ENCODE measurements at places on chromosomes 5 and 9.

DNA sequence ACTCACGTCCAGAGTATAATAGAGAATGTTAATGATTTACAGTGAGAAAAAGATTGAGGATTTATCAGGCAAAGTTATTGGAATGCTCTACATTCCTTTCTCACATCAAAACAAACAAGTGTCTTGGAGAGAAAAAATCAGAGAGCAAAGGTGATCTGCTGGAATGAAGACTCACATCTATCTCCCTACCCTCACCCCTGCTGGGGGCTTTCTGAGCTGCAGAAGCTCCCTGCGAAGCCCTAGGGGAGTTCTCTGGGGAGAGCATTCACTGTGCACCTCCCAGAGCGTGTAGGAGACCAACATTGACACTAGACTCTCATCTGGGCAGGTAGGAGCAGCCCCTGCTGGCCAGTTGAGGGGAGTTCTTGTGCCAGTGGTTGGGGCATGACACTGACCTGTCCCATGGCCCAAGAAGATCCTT lies 76.6 kb upstream of the ADAMTS16 start:
- no peak for DNase-seq

GRCh38 chr9:76215066-76215465 lies 179.2 kb downstream of the RFK start:
- no peak for DNase-seq

DNA sequence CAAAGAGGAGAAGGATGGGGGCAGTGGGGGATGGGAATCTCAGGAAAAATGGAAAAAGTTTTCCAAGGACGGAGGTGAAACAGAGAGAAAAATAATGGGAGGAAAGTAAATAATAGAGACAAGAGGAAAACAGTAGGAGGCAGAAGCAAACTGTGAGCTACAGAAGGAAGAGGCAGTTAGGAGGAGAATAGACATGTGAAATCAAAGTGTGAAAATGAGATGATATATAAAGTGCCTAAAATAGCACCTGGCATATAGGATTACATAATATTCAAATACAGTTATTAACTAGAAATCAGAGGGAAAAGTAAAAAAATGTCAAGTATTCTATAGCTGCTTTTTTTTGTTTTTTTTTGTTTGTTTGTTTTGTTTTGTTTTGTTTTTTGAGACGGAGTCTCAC lies 44.0 kb upstream of the PLIN2 start:
- DNase-seq = no peak

- no peak for DNase-seq
These were observed 12.7 kb upstream of the FCN1 start for GRCh38 chr9:134930398-134930797.

- DNase-seq = no peak
These were observed 14.7 kb upstream of the NDUFS4 start for GRCh38 chr5:53545744-53546143.

- no peak for DNase-seq
These were observed 66.1 kb upstream of the RASGRF2 start for GRCh38 chr5:80894083-80894482.

DNA sequence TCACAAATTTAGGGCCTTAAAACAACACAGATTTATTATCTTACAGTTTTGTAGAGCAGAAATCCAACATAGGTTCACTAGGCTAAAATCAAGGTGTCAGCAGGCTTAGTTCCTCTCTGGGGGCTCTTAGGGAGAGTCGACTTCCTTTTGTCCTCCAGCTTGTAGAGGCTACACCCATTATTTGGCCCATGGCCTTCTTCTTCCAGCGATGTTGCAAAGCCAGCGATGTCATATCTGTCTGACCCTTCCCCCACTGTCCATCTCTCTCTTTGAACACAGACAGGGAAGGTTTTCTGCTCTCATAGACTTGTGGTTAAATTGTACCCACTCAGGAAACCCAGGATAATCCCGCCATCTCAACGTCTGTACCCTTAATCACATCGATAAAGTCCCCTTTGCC lies 60.3 kb upstream of the SHB start:
- DNase-seq = no peak

GRCh38 chr9:72390907-72391306 lies 25.9 kb upstream of the ZFAND5 start:
- DNase-seq = no peak

- no peak for DNase-seq
These were observed 49.5 kb downstream of the EGFLAM start for GRCh38 chr5:38307845-38308244.

- DNase-seq = no peak
These were observed 591.7 kb downstream of the CETN3 start for GRCh38 chr5:89817841-89818240.

- DNase-seq = no peak
These were observed 416.4 kb upstream of the CD180 start for GRCh38 chr5:67612961-67613360.

- DNase-seq = no peak
These were observed 90.3 kb upstream of the ZNF366 start for GRCh38 chr5:72597456-72597948.

DNA sequence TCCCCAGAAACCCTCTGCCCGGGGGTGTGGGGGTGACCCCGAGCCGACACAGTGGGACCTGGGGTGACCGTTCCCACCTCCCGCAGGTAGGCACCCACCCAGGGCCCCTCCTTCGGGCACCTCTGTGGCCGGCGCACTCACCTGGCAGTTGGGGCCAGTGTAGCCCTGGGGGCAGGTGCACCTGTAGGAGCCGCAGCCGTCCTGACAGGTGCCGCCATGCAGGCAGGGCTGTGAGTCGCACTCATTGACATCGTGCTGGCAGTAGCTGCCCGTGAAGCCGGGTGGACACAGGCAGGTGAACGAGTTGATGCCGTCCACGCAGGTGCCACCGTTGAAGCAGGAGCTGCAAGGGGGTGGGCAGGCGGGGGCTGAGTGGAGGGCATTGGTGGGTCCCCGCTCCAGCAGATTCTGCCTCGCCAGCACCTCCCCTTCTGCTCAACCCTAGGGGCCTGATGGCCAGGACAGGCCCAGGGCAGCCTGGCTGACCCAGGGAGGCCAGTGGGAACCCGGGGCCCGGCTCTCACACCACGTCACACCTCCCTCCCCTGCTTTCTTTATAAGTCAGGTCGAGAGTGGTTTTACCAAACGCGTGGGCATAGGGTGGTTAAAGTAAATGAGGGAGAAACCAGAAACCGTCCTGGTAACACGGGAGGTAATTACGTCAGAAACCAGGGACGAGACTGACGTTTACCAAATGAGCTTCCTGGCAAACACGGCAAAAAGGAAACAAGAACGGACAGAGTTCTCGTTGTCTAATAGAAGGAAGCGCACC lies 26.1 kb upstream of the SEC16A start:
- no peak for DNase-seq

DNA sequence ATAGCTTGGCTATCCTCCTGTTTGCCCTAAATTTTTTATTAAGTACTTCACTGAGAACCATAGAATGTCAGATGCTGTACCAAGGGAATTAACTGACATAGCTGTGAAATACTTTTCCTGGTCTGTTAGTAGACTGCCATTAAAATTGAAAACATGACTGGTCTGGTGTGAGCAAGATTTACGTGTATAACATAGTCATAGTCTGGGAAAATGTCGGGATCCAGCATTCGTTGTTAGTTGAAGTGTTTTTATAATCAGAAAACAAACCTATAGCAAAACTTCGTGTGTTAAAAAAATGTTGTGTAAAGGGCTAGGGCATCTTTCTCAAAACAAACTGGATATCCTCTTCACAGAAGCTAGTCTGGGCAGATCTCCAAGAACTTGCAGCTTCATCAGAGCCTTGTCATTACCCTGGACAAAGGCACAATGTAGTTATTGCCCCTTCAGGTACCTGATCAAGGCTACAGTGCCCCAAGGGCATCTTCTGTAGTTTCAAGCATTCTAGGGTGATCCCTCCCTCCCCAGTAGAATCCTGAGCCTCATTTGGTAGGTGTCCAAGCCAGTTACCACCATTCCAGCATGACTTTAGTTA lies 454.2 kb upstream of the SGCD start:
- no peak for DNase-seq

DNA sequence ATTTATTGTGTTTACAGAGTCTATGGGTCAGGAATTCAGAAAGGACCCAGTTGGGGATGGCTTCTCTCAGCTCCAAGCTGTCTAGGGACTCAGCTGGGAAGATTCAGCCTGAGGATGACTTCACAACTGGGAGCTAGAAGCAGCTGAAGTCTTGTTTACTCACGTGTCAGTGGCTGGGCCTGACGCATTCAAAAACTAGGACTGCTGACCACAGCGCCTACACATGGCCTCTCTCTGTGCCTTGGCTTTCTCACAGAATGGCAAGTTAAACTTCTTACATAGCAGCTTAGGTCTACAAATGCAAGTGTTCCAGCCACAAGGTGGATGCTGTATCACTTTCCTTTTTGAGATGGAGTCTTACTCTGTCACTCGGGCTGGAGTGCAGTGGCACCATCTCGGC lies 16.3 kb upstream of the PPP2CA start:
- no peak for DNase-seq
